Substantia nigra (tissue), 51 donors: ENCODE measurements at places on chromosomes 5 and 9.

GRCh38 chr9:101727612-101728524 is 10.6 kb downstream of the GRIN3A start:
- no peak for DNase-seq

GRCh38 chr5:78783434-78784130 is 135.0 kb upstream of the LHFPL2 start:
- DNase-seq, result no peak

- DNase-seq, result peak; percentile 39
These were observed 931 bp downstream of the FAM219A start for GRCh38 chr9:34457266-34458012.

DNA sequence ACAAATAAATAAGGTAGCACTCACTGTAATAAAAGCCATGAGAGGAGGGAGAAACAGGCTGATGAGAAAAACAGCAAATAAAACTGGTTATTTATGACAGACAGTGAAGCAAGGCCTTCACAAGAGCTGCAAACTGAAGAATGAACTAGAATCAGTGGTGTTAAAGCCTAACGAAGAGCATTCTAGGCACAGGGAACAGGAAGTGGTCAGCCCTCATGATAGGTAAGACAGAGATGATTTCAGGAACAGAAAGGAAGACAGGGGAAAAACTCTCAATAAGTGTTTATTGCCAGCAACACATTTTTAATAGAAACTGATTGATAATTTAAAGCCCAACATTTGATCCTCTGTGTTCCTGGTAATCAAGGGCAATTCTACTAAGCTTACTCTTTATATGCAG is 124.5 kb downstream of the EDIL3 start:
- no peak for DNase-seq

DNA sequence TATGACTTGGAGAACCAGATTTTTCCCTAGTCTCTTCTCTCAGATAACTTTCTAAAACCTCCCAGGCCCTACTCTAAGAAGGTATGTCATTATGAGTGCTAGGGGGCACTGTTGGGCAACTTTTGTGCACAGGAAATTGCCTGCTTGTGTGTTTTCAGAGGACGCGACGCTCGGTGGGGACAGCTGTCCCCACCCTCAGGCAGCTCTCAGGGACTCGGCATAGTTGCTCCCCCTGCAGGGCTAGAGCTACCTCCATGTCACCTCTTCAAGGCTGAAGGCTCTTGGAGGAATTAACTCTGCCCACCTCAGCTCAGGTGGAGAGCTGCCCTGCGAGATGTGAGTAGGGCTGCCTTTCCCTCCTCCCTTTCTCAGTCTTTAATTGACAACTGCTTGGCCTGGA is 10.2 kb upstream of the TIFAB start:
- no peak for DNase-seq

GRCh38 chr9:79208791-79209396 is 362.9 kb upstream of the TLE4 start:
- DNase-seq, result no peak

- no peak for DNase-seq
These were observed 104.7 kb downstream of the KCTD16 start for GRCh38 chr5:144275329-144275728.

GRCh38 chr5:21919414-21920022 is 933.6 kb downstream of the CDH12 start:
- no peak for DNase-seq

DNA sequence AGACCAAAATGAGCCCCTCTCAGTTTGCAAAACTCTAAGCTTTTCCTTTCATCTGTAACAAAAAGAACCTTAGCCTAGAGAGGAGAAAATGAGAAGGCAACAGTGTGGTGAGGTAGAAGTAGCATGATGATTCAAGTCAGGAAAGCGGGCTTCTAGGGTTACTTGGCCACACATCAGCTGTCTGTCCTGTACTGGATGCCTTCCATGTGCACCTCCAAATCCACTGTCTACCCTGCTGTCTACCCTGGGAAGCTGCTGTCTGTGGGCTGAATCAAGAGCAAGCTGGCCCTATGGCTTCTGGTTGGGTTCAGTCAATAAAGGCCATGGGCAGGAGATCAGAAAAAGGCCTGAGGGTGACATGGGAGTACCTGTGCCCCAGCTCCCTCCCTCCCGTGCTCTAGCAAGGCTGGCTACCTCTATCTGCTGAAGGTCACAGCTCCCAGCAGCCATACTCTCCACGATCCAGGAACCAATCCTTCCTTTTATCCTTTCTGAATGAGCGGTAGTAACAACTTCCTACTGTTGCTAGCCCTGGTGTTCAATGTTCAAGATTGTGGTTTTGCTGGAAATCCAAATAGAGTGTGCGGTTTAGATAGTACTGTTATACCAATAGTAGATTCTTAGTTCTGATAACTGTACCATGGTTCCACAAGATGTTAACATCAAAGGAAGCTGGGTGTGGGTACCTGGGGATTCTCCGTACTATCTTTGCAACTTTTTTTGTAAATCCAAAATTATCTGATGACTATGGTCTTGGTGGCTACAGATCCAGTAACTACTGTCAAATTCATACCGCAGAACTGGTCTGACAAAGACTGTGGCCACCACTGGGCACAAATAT is 191.0 kb downstream of the ESM1 start:
- no peak for DNase-seq

DNA sequence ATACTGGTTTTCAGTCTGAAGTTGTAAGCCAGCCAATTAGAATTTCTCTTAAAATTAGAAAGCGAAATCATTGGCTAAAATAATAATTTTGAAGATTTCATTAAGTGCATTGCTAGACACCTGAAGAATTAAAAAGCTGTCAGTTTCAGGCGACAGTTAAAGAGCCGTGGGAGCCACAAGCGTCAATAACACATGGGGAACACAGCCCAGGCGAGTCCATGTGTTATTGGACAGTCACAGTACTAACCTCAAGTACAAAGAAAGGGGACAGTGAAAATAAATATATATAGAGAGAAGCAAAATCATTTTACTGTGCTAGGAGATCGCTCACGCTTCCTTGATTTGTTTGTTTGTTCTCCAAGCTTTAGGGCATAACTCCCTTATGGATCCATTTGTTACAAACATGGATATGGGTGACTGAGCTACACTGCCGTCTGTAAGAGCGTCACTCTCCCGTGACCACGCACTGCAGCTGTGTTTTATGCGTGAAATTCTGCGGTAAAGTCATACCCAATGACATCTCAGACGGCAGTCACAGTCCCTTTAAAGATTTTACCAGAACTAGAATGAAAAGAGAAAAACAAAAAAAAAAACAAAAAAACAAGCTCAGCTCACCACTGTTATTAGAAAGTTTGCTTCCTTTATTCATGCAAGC is 83.2 kb downstream of the USP20 start:
- DNase-seq, result no peak

DNA sequence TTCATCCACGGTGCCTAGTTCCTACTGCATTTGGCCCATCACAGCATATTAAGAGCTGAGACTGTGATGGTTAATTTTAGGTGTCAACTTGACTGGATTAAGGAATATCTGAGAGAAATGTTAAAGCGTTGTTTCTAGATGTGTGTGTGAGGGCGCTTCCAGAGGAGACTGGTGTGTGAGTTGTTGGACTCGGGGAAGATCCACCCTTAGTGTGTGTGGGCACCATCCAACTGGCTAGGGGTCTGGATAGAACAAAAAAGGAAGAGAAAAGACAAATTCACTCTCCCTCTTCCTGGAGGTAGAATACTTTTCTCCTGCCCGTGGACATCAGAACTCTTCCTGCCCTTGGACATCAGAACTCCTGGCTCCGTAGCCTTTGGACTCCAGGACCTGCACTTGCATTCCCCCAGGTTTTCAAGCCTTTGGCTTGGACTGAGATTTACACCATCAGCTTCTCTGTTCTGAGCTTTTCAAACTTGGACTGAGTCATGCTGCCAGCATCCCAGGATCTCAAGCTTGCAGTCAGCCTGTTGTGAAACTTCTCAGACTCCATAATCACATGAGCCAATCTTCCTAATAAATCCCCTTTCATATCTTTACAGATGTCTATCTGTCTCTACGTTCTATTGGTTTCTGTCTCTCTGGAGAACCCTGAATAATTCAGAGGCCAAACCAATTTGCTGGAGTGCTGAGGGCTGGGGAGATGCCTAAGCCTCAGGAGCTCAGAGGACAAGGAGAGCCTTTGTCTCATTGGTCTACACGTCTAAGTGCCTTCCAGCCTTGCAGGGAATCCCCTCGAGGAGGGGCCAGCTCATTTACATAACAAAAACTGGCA is 164.5 kb downstream of the DCP2 start:
- DNase-seq, result no peak

- DNase-seq, result no peak
These were observed 12.0 kb downstream of the UIMC1 start for GRCh38 chr5:176994460-176995121.

GRCh38 chr5:138466125-138466899 is 1.0 kb downstream of the EGR1 start:
- no peak for DNase-seq

DNA sequence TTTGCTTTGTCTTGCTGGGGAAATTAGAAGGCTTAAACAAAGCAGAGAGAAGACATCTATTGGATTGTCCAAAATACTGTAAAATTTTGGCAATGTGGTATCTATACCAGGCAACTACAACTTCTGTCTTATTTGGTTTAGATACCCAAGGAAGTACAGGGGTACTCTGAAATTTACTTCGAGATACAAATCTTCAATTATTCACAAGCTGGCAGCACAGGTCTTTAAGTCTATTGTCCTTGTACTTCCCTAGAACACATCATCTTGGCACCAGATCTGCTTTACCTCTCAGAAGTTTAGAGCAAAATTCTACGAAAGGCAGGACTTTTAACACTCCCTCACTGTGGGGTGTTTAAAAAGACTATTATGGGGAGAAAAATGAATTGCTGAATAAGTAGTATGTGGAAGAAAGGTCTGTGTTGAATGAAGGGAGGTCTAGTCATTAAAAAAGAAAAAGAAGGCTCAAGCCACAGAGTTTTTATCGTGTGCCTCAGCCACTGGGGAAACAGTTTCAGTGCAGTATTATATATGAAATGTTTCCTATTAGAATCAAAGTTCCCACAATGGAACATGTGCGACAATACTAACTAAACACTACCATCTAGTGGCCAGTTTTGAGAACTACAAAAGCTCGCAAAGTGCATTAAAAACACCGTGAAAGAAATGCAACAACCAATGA is 93.7 kb downstream of the PDE4D start:
- no peak for DNase-seq

DNA sequence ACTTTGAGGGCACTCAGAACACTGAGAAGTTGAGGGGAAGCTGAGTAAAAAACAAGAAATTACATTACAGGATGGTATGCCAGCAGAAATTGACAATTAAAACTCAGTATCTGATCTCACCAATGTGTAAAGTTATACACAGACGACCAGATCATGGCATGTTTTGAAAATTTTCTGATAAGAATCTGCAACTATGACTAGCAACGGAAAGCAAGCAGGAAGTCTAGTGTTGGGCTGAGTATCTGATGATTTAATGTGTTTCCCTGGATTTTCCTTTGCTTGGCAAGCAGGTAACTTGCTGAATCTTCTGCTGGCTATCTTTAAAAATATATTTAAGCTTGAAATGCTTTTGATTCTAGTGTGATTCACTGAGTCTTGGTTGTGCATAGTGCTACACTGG is 5.2 kb upstream of the GCNT4 start:
- no peak for DNase-seq

GRCh38 chr9:81893929-81894328 is 34.3 kb upstream of the SPATA31D4 start:
- DNase-seq, result no peak

GRCh38 chr5:21237461-21237860 is 1249.5 kb upstream of the CDH18 start:
- DNase-seq, result no peak

- DNase-seq, result no peak
These were observed 38.9 kb upstream of the TLX3 start for GRCh38 chr5:171270136-171270535.
